Naive thymus-derived CD8-positive, alpha-beta T cell (primary cell): ENCODE measurements at places on chromosomes 1 and 21.
A peak's percentile ranks its signal among the peaks of the same experiment; 100 is the strongest.

DNA sequence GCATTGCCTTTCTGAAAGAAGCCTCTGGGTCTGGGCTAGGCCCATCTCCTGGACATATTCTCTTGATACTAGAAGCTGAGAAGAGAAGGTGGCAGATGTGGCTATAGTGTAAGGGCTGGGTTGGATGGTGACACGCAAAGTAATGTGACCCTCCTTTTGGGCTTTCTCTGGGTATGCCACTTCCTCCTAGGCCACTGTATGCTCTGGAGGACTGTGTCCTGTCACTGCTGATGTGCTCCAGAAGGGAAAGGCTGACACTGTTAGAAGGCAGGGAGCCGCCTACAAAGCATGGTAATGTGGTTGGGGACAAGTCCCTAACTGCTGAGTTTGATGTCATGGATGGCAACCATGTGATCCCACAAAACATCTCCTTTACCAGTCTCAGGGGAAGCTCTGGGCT, 112.1 kb downstream of the BCAR3 start:
- DNase-seq: no peak

GRCh38 chr1:86085741-86086409, 70.7 kb downstream of the COL24A1 start:
- DNase-seq: no peak

- no peak for DNase-seq
Observed at GRCh38 chr21:41277846-41278245, 38.8 kb upstream of the FAM3B start.

GRCh38 chr1:199226163-199226562, 587.3 kb downstream of the PTPRC start:
- no peak for DNase-seq

- no peak for DNase-seq
Observed at GRCh38 chr1:55010194-55010886, 11.6 kb downstream of the BSND start.

GRCh38 chr1:116875391-116875790, 34.3 kb upstream of the PTGFRN start:
- no peak for DNase-seq

DNA sequence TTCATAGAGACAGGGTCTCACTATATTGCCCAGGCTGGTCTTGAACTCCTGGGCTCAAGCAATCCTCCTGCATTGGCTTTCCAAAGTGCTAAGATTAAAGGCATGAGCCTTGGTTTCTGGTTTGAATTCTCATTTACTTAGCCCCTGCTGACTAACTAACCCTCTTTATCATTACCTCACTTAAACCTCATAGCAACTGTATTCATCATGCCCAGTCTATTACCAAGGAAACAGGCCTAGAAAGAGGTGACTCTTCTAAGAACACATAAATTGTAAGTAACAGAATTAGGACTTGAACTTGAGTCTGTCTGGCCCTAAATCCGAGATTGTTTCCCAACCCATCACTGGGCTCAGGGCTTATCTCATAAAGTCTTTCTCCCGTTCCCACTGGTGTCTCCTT, 44.2 kb downstream of the TMEM53 start:
- DNase-seq: no peak

DNA sequence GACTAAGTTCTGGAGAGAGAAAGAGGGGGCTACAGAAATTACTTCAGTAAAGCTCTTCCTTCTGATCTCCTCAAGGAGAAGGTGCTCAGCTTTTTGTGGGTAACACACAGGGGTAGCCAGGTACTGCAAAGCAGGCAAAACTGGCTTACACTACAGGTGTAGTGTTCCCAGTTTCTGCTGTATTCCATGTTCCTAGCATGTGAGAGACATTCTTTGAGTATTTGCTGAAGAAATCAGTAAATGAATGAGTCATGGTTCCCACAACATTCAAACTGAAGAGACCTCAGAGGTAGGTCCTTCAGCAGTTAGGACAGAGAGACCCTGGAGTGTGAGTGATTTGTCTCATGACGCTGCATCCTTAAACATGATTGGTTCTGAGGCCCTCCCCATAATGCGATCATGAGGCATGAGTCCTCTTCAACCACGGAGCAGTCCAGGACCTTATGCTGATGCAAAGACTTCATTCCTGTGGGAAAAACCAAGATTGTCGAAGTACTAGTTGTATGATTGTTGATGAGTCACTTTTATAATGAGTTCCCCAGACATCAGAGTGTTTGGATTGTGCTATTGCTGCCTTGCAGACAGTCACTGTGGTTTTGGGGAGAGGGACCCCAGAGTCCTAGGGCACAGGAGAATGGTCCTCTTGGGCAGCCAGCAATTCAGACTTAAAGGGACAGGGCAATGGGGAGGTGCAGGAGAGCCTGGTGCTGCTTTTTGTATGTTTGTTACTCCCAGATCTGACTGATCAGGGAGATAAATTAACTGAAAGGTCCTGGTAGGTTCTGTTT, 2.7 kb upstream of the OR10J4 start:
- no peak for DNase-seq

DNA sequence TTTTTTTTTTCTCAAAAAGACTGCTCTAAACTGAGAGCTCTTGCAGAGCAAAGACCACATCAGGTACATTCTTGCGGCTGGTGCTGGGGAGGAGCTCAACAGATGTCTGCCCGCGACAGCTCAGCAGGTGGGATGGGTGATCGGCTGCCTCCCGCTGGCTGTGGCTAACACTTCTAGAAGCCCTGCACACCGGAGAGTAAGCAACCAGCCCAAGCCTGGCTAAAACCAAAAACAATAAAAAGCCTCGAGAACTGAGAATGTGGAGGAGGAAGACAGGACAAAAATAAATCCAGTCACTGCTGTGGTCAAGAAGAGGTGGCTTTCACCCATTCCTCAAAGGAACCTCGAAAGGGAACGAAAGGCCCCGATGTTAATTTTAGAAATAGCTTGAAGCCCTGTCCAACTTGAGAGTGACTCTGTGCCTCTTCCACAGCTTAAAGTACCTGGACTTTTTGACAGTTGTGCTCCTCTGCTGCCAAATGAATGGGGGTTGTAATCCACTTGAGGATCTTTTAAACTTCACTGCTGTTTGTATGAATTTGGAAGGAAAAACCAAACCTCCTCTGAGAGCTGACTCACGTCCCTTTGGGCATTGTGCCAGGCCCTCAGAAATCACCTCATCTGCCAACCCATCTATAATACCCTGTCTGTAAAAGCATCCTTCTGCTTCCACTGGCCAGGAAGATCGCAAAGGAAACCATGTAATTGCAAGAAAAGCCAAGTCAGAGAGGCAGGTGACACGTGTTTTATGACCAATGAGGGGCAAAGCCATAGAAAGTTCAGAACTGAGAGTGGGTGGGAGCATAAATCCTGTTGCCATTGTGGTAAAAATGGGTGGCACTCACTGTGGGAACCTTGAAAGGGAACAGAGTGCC, 78.6 kb downstream of the KCNN3 start:
- peak; percentile 95 for DNase-seq

- DNase-seq: peak; percentile 55
Observed at GRCh38 chr1:29124366-29125236, 898 bp upstream of the TMEM200B start.

- DNase-seq: no peak
Observed at GRCh38 chr1:110057963-110058518, 12.4 kb downstream of the ALX3 start.

- DNase-seq: no peak
Observed at GRCh38 chr1:166354406-166354805, 187.6 kb upstream of the FAM78B start.

- no peak for DNase-seq
Observed at GRCh38 chr1:154582885-154583284, 15.3 kb downstream of the CHRNB2 start.

DNA sequence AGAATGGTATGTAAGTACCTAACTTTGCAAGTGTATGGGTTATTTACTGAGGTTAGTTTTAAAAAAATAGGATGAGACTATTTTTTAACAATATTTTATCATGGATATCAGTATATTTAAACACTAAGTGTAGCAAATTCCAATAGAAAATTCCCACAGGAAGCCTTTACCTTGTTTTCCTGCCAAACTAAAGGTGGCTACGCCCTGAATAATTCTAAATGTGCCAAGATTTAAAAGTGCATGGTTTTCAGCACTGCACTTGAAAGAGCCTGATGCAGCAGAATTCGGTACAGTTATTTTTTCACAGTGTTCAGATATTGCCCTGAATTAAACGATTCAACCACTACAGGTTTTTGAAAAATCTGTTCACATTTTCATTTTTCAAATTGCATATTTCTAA, 1622.8 kb upstream of the B3GALT2 start:
- DNase-seq: no peak

DNA sequence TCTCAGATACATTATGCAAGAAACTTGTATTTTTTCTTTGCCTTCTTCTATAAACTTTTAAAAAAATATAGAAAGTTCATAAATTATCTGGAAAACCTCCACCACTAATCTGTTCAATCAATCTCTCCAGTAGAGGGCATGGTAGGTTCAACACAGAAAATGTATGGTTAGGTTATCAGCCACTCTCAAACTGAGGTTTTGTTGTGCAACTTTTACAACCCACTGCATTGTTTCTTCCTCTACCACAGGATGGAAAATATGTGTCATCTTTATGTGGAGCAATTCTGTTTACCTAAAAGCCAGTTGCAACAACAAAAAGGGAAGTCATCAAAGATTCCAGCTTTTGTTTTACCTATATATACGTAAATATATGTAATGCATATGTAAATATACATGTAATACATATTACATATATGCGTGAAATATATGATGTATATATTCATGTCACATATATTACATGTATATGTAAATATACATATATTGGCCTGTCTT, 3.0 kb upstream of the RGS2 start:
- DNase-seq: peak; percentile 61

- no peak for DNase-seq
Observed at GRCh38 chr1:76005765-76006164, 68.8 kb upstream of the ST6GALNAC3 start.

- DNase-seq: no peak
Observed at GRCh38 chr21:44716984-44717383, 5.6 kb upstream of the TSPEAR start.

DNA sequence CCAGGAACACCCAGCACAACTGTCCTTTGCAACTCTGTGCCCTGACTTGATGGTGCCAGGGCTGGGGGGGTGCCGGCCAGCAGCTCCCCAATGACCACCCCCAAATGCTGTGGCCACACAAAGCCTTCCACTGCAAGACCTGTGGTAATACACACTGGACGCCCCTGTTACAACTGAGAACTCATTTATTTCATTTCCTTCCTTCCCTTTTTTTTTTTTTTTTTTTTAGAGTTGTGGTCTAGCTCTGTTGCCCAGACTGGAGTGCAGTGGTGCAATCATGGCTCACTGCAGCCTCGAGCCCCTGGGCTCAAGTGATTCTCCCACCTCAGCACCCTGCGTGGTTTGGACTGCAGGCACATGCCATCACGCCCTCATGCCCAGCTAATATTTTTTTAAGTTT, 25.2 kb downstream of the TP73 start:
- DNase-seq: no peak

DNA sequence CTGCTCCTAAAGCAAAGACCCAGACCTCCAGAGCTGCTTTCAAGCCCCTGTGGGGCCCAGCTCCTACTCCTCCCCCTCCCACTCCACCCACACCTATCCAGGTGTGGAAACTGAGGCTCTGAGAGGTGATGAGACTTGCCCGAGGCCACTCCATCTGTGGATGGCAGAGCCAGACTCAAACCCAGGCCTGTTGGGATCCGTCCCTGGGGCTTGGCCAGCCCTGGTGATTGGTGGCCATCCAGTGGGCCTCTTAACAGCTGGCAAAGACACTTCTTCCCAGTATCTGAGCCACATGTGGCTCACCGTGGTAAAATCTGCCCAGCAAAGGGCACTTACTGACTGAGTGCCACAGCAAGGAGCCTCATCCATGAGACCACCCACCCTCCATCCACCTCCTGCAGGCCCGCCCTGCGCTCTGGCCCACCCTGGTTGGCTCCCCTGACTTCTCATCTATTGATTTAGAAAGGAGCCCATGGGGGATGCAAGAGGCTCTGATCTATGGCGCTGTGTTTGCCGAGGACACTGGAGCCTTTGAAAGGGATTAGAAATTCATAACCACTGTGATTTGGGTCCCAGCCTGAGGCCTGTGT, 398.5 kb downstream of the PTPRU start:
- no peak for DNase-seq

GRCh38 chr1:43995984-43996732, 4.8 kb downstream of the CCDC24 start:
- DNase-seq: no peak

DNA sequence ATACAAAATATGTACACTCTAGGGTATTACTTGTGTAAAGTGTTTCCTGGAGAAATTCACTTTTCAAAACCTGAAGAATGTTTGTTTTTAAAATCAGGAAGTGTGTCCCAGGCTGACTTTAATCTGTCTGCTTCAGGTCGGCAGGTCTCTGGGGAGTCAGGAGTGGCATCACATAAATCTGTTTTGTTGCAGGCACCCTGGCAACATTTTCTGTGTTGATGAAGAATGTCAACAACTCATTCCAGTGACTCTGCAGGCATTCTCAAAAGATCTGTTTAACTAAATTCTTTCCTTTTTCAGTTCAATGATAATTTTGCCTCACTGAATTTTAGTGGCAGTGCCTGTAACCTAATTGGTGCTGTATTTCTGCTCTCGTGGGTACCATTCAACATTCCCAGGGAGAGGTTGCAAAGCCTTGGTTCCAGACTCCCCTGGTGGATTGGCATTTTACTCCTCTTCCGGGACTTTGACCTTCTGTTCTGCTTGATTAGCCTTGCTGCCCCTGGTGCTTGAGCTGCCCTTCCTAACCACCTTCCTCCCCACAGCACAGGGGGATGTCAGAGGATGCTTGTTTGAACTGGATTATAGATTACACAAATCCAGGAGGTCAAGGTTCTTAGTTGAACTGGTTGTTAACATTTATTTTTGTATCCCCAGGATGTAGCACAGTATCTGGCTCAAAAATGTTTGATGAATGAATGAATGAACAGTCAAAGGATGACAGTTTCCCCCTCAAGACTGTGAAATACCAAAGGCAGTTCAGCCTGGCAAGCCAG, 55.4 kb upstream of the LPGAT1 start:
- no peak for DNase-seq

DNA sequence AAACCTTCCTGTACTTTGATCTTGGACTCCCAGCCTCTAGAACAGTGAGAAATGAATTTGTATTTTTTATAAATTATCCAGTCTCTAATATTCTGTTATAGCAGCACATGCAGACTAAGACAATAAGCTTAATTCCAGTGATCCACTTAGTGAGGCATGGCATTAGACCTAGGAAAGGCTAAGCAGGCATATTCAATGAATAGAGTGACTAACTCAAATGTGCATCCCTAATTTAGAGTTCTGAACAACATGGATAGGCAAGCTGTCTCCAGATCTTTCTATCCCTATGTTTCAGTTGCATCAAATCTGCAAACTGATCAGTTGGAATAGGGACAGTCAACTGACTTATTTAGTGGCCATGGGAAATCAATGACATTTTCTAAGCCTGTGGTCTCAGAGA, 4.3 kb upstream of the ERICH3 start:
- DNase-seq: no peak
